CD4-positive, alpha-beta T cell treated with Interleukin-17A for 4 hours (primary cell): ENCODE measurements at places on chromosomes 13 and 19.

DNA sequence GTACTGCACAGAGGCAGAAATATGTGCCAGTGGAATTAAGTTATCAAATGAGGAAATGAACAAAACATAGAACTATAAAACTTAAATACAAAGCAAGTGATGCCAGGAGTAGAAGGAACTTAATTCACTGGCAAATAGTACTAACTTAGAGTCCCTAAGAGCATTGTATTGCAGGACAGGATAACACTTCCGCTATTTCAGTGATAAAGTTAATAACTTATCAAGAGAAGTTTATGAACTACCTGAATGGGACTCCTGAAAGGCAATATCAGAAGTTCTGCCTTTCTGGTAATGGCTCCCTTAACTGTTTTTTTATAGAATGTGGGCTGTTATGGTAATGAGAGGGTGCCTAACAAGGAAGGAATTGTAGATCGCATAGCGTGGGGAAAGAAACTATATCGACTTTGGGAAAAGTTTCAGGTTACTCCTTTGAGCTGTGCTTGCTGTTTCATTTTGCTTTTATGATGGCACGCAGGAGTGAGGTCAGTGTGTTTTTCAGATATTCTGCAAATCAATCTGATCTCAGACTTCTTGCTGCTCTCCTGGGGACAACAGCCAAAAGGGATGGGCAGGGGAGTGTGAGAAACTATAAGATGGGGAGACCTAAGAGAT is 95.3 kb upstream of the MLNR start:
- DNase-seq: no peak

DNA sequence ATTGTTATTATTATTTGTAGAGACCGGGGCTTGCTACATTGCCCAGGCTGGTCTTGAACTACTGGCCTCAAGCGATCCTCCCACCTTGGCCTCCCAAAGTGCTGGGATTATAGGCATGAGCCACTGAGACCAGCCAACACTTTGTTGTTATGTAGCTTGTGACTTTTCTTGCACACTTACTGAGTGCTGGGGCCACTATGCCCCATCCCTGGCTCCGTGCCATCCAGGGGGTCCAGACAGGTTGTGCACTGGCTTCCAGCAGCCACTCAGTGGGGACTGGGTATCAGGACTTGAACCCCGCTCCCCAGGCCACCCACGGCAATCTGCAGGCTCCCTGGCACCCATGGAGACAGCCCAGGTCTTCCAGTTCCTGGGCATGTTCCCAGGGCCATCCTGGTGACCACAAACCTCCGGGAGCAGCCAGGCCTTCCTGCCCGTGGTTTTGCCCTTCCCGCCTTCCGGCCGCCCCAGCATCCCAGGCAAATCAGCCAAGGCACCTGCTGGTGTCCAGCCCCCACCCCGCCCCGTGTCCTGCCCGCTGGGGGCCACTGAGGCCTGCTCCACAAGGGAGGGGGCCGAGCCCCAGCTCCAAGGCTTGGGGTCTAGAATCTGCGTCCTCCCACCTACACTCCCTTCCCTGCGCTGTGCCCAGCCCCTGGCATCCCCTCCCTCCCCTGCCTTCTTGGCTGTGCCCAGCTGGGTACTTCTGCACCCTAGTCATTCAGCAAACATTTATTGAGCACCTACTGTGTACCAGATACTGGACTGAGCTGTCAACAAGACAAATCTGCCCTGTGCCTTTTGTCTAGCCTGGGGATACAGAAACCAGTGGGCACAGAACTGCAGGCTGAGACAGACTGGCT is 23.7 kb upstream of the SEMA6B start:
- DNase-seq: no peak

DNA sequence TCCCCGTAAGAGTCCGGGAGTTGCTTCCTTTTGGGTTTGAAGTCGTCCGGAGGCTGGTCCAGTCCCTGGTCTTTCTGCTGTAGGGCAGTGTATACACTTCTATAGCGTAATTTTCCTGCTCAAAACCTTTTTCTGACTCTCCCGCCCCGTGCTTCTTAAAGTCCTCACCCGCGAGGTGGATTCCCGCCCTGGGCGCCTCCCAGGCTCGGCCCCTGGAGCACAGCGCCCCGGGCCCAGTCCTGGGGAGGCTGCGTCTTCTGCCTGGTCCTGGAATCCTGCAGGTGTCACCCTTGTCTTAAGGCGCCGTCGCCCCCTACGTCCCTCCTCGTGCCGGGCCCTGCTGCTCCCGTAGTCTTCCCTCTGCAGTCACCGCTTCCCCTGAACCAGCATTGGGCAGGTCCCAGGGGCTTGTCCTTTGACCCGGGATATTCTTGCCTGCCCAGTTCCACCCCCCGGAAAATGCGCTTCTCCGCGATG is 34.4 kb upstream of the ZNF808 start:
- DNase-seq: no peak

DNA sequence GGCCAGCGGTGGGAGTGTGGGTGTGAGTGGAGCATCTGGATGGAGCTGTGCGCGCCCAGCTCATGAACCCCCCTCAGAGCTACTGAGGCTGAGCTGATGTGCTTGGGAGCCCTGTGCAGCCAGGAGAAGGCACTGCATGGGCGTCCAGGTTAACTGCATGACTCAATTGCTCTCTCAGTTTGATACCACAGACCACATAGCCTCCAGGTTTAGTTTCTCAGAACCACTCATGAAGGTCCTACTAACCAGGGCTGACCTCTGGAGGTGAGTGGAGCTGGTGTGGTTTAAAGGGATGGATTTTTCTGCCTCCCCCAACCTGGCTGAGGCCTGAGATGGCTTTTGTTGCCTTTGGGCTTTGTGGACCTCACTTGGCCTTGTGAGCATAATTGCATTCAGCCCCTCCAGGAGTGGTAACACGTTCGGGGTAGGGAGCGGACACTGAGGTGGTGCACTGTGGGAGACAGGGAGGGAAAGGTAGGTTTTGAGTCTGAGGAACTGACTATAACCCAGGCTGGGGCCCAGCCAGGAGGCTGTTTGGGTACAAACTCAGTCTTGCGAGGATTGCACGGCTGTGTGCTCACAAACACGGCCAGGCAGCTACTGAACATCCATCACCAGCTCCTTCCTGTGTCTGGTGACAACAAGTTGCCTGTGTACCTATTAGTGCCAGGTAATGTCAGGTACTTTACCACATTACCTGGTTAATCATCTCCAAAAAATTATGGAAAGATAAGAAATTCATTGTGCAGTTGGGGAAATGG is 97.5 kb downstream of the RGCC start:
- DNase-seq: no peak

DNA sequence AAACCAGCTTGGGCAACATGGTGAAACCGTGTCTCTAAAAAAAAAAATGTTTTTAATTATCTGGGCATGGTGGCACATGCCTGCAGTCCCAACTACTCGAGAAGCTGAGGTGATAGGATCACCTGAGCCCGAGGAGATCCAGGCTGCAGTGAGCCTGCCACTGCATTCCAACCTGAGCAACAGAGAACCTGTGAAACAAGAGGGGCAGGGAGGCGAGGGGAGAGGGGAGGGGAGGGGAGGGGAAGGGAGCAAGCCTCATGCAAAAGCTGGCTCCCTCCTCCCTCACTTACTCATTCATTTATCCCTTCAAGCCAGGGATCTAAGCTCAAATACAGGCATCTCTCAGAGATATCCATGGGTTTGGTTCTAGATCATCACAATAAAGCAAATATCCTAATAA is 8.9 kb downstream of the ATP7B start:
- DNase-seq: no peak
